Mesothelial cell of epicardium (in vitro differentiated cells): ENCODE measurements at places on chromosomes 3 and 15. TPM values are rescaled to one million over a fixed set of nuclear protein-coding genes. Genes with fewer than 3 reads are reported as not detected.
A peak's percentile ranks its signal among the peaks of the same experiment; 100 is the strongest.

PAQR5 gene
- 0.59 to 1.2 TPM (median 0.89 TPM) in 3 replicates for total RNA-seq

ULK4 gene
- 10.0 to 11.7 TPM (median 10.7 TPM) in 3 replicates for total RNA-seq

SYNPR gene
- total RNA-seq, result 3.7 to 3.8 TPM (median 3.7 TPM) in 3 replicates

DNA sequence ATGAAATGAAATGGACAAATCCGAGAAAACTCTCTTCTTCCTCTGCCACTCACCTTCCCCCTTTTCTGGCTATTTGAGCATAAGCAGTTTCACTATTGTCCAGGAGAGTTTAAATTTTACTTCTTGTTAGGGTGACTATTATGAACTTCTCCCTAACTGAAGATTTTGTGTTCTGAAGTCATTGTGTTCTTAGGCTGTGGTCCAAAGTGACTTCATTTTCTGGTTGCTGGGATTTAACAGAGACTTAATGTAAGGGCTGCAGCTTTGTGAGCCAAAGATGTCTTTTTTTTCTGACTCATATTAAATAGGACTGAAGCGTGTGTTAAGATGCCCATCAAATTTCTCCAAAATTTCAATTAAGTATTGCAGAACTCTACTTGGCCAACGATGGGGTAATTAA is 46.5 kb upstream of the FSTL1 start:
- no peaks in the 10 kb centered on the region for H3K36me3 ChIP-seq
- H3K27ac ChIP-seq, result peak overlapping the region; percentile 82
- no peaks in the 10 kb centered on the region for H3K27me3 ChIP-seq
- H3K4me1 ChIP-seq, result peaks cover 35% of the 10 kb centered on the region

GRCh38 chr3:112460519-112461195 is 38.6 kb downstream of the BTLA start:
- no peaks in the 10 kb centered on the region for H3K36me3 ChIP-seq
- no peak for DNase-seq
- no peaks in the 10 kb centered on the region for H3K4me1 ChIP-seq

CIDEC gene
- total RNA-seq, result not detected in 3 replicates

DNA sequence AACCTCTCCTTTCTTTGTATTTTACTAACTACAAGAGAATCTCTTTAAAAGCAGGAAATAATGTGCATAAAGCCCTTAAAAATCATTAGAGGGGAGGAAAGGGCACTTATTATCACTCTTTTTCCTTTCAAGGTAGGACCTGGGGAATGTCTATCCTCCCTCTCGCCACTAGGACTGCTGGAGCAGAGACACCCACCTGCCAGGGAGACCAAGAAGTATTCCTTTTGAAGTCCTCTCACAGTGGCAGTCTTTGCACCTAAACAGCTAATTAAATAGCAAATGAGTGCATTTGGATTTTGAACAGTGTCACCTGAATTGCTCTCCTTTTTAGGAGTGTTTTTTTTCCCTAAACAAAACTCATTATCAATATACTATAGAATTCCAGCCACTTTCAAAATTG is 874.1 kb downstream of the ZPLD1 start:
- no peak for DNase-seq
- no peak overlapping the region for H3K4me3 ChIP-seq
- peaks cover 2% of the 10 kb centered on the region for H3K27me3 ChIP-seq
- H3K27ac ChIP-seq, result no peak overlapping the region

ANKDD1A gene
- total RNA-seq, result 3.7 to 4.1 TPM (median 4.1 TPM) in 3 replicates

NUSAP1 gene
- total RNA-seq, result 45.4 to 52.5 TPM (median 46.1 TPM) in 3 replicates
